ENCODE measurements at places on chromosomes 16 and 17.

- DNase-seq = no peak
Observed at GRCh38 chr17:8013731-8014557, 11.5 kb downstream of the GUCY2D start.

DNA sequence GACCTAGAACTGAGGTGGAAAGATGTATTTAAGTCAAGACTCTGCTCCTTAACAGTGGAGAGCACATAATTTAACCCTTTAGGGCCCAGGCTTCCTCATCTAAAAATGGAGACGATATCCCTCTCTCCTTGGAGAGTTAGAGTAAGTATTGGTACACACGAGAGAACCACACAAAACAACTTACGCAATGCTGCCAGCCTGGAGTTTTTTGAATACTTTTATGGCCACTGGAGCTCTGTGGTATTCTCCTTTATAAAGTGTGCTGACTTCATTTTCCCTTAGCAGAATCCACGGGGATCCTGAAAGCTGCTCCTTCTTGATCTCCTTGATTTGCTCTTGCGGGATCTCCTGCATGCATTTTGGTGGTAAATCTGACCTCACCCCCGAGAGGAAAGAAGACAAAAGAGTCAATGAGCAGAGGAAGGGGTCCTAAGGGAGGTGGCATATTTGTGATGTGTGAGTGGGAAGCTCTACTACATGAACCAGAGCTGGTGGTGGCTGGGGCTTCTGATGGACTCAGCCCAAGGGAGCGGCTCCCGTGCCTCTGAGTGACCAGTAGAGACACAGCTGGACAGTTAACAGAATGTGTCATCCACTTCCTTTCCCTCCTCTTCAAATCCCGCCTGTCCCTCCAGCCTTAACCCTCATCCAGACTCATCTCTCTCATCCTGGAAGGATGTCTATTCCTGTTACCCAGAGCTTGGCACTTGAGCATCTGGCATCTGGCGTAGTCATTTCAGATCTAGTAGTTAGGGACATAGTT is 9.4 kb downstream of the MLKL start:
- DNase-seq = no peak

DNA sequence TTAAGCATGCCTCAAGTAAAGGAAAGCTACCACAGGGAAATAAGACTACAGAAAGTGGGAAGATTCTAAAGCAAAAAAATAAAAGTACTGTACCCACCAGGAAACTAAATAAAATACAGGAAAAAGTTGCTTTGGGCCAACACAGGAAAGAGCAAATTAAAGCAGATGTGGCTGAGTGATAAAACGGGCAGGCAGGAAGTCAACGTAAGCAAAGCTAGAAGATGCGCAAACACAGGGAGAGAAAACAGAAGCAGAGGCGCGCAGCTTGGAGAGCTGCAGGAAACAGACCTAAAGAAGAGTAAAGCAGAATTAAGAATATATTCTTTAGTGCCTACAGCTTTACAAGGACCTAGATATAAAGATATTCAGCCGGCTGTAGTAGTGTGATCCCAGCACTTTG is 21.7 kb downstream of the USP36 start:
- no peak for DNase-seq

GRCh38 chr17:57649191-57649590 is 95.9 kb downstream of the CCDC182 start:
- DNase-seq = no peak

DNA sequence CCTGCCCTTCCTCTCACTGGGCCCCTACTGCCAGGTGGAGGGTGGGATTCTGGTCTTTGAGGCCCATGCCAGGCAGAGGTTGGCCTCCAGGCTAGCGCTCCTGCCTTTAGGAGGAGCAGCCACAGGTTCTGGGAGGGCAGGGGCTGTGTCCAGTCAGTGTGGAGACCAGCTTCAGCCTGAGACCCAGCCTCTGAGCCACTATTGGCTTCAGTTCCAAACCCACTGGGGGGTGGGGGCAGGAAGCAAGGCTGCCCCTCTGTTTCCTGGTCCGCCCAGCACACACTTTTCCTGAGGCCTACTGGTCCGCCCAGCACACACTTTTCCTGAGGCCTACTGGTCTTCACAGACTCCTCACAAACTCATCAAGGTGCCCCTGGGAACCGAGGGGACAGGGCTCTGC is 16.4 kb downstream of the SLC5A10 start:
- no peak for DNase-seq

DNA sequence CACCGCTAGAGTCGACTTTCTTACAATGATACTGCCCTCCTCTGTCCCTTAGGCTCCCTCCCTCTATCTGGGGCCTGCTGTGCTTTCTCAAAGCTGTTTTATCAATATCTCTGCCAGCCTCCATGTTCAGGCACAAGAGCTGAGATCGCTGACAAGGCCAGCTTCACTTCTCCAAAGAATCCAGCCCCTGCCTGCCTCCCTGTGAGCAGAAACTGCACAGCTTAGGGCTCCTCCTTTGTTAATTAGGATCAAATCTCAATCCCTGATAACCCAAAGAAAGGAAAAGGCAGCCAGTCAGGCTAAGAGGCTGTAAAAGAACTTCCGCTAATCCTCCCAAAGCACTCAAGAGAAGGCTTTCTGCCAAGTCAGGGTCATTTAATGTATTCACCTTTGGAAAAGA is 616.0 kb upstream of the CDH11 start:
- no peak for DNase-seq

- no peak for DNase-seq
Observed at GRCh38 chr17:56979091-56979480, 1.2 kb downstream of the SCPEP1 start.

GRCh38 chr17:67747681-67748235 is 30.0 kb downstream of the NOL11 start:
- DNase-seq = no peak

DNA sequence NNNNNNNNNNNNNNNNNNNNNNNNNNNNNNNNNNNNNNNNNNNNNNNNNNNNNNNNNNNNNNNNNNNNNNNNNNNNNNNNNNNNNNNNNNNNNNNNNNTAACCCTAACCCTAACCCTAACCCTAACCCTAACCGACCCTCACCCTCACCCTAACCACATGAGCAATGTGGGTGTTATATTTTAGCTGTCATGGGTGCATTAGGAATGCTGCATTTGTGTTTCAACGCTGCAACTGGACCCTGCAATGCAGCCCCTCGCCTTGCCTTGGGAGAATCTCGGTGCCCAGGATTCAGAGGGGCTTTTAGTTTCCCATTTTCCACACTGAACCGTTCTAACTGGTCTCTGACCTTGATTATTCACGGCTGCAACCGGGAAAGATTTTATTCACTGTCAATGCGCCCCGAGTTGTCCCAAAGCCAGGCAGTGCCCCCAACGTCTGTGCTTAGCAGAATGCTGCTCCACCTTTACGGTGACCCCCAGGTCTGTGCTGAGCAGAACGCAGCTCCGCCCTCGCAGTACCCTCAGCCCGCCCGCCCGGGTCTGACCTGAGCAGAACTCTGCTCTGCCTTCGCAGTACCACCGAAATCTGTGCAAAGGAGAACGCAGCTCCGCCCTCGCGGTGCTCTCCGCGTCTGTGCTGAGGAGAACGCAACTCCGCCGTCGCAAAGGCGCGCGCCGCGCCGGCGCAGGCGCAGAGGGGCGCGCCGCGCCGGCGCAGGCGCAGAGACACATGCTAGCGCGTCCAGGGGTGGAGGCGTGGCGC is 43.3 kb downstream of the POLR3K start:
- DNase-seq = no peak

GRCh38 chr17:2344528-2344927 is 7.2 kb downstream of the SGSM2 start:
- DNase-seq = no peak

- DNase-seq = no peak
Observed at GRCh38 chr16:83059237-83059636, 432.5 kb downstream of the CDH13 start.

- DNase-seq = no peak
Observed at GRCh38 chr16:85243308-85243707, 131.0 kb upstream of the CIBAR2 start.

GRCh38 chr17:17628388-17629008 is 37.0 kb upstream of the PEMT start:
- DNase-seq = peak; percentile 5

GRCh38 chr16:74724820-74725549 is 24.3 kb upstream of the MLKL start:
- no peak for DNase-seq

GRCh38 chr17:1779571-1780131 is 17.8 kb downstream of the SERPINF1 start:
- no peak for DNase-seq

- DNase-seq = no peak
Observed at GRCh38 chr17:80783486-80783885, 208.2 kb upstream of the CHMP6 start.

Data from stimulated activated CD8-positive, alpha-beta memory T cell treated with anti-CD3 and anti-CD28 coated beads, Interleukin-7, amount 100 ng/mL, for 48 hours (primary cell).